ENCODE measurements at places on chromosomes 3 and 15.

DNA sequence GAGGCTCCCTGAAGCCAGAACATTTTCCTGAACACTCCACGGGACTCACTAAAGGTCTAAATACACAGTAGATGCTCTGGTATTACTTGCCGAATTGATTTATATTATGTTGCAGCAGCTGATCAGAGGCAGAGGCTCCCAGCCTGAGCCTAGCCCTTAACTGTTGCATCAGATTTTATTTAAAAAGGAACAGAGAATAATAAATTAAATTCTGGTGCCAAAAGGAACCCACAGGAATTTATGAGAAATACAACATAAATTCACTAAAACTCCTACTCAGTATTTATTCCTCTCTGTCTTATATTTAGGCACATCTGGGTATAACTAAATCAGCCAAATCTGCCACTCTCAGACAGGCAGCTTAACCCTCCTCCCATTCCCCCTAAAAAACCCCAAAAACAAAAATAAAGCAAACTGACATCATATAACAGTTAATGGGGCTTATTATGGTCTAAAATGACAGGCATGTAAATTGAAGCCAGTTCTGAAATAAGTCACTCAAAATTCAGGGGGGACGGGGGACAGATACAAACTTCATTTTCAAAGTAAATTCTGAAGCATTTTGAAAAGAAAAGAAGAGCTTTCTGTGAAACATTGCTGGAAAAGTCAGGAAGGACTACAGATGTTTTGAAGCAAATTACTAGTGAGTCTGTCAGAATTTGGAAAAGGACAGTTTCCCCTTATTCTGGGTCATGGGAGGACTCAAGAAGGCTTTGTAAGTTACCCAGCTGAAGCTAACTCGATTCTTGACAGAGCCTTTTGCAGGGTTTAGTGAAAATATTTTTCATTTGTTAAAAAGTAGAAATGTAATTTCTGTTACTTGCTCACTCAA is 53.8 kb upstream of the CORO2B start:
- H3K27me3 ChIP-seq = no peaks in the 10 kb centered on the region
- no peak overlapping the region for H3K4me3 ChIP-seq
- no peak for DNase-seq
- peaks cover 8% of the 10 kb centered on the region for H3K4me1 ChIP-seq

- no peak overlapping the region for H3K4me3 ChIP-seq
- H3K4me1 ChIP-seq = peaks cover 19% of the 10 kb centered on the region
- H3K27ac ChIP-seq = no peak overlapping the region
- H3K36me3 ChIP-seq = no peaks in the 10 kb centered on the region
Measured at GRCh38 chr3:128736601-128737000, 10.6 kb downstream of the RAB7A start.

- H3K4me1 ChIP-seq = no peaks in the 10 kb centered on the region
- H3K4me3 ChIP-seq = no peak overlapping the region
- DNase-seq = no peak
- H3K27ac ChIP-seq = no peak overlapping the region
Measured at GRCh38 chr15:80240276-80240675, 11.7 kb downstream of the CTXND1 start.

GRCh38 chr3:32422943-32423342 is 31.3 kb downstream of the CMTM7 start:
- H3K4me1 ChIP-seq = peaks cover 27% of the 10 kb centered on the region
- H3K36me3 ChIP-seq = no peaks in the 10 kb centered on the region
- DNase-seq = no peak
- no peaks in the 10 kb centered on the region for H3K27me3 ChIP-seq

GRCh38 chr3:58779934-58780333 is 113.4 kb upstream of the FAM3D start:
- no peaks in the 10 kb centered on the region for H3K4me1 ChIP-seq
- no peak overlapping the region for H3K27ac ChIP-seq
- no peak for DNase-seq
- H3K4me3 ChIP-seq = no peak overlapping the region
- no peaks in the 10 kb centered on the region for H3K27me3 ChIP-seq
- no peaks in the 10 kb centered on the region for H3K36me3 ChIP-seq

Measured in hepatocyte (in vitro differentiated cells).